Caco-2 (cell line): ENCODE measurements at places on chromosomes 7 and 10. TPM values are rescaled to one million over a fixed set of nuclear protein-coding genes. Genes with fewer than 3 reads are reported as not detected.

The GOLGA7B gene
- 0.21 and 0.36 TPM in 2 replicates for total RNA-seq

The MMD2 gene
- not detected in 2 replicates for total RNA-seq

The VSTM4 gene
- not detected in 2 replicates for total RNA-seq

The ACBD7 gene
- 9.7 and 13.9 TPM in 2 replicates for total RNA-seq

The ADAM8 gene
- total RNA-seq: 13.4 and 16.8 TPM in 2 replicates

The SMARCD3 gene
- 20.2 and 27.8 TPM in 2 replicates for total RNA-seq

The SFRP4 gene
- total RNA-seq: not detected in 2 replicates

DNA sequence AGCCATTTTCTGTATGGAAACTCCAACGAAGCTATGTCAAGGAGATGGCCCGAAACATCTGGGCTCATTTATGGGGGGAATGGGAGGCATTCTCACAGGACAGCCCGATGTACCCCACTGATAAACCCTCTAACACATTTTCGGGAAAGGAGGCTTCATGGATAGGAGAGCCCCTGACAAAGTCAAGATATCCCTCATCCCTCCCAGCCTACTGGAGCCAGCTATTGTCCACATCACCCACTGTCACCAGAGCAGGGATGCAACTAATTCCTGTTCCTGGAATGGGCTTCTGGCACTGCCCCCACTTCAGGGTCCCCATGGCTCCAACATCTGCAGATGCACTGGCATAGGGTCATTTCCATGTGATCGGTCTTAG lies 98.2 kb upstream of the BMPER start:
- no peaks in the 10 kb centered on the region for H3K27me3 ChIP-seq
- H3K36me3 ChIP-seq: no peaks in the 10 kb centered on the region
- H3K4me3 ChIP-seq: no peak overlapping the region
- no peak for DNase-seq
- H3K27ac ChIP-seq: no peak overlapping the region

GRCh38 chr10:89537364-89537763 lies 2.0 kb upstream of the SLC16A12 start:
- H3K27me3 ChIP-seq: no peaks in the 10 kb centered on the region
- no peaks in the 10 kb centered on the region for H3K4me1 ChIP-seq
- no peaks in the 10 kb centered on the region for H3K36me3 ChIP-seq
- H3K4me3 ChIP-seq: no peak overlapping the region

DNA sequence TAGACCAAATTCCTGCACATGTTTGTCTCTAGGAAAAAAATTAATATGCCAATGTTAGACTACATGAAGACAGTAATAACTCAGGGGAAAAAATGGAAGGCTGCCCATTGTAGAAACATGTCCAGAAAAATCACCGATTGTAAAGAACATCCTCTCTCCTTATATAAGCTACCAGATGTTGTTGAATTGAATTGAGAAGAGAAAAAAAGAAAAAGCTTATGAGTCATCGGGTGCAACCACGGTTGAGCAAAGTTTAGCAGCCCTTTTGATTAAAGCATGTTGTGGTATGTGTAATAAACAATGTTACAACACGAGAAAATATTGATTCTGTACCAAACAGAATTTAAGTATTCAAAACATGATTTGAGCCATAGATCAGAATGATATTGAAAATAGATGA lies 102.3 kb upstream of the ARHGAP21 start:
- peak overlapping the region; percentile 20 for H3K4me3 ChIP-seq
- no peak for DNase-seq
- H3K27ac ChIP-seq: no peak overlapping the region
- H3K27me3 ChIP-seq: no peaks in the 10 kb centered on the region
- H3K4me1 ChIP-seq: peaks cover 22% of the 10 kb centered on the region; the same call in 1 of the 2 replicates

DNA sequence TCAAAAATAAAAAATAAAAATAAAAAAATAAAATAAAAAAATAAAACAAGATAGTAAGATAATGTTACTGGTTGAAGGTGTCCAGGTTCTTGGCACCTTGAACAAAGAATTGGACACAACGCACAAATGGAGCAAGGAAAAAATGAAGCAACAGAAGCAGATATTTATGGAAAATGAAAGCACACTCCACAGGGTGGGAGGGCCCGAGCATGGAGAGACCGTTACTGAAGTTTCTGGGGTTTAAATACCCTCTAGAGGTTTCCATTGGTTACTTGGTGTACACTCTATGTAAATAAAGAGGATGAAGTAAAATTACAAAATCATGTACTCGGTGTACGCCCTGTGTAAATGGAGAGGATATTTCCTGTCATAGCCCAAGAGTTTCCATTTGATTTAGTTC lies 15.7 kb upstream of the PFKP start:
- peaks cover 48% of the 10 kb centered on the region for H3K4me1 ChIP-seq
- no peaks in the 10 kb centered on the region for H3K36me3 ChIP-seq
- no peak overlapping the region for H3K27ac ChIP-seq
- no peak for DNase-seq
- H3K27me3 ChIP-seq: no peaks in the 10 kb centered on the region

DNA sequence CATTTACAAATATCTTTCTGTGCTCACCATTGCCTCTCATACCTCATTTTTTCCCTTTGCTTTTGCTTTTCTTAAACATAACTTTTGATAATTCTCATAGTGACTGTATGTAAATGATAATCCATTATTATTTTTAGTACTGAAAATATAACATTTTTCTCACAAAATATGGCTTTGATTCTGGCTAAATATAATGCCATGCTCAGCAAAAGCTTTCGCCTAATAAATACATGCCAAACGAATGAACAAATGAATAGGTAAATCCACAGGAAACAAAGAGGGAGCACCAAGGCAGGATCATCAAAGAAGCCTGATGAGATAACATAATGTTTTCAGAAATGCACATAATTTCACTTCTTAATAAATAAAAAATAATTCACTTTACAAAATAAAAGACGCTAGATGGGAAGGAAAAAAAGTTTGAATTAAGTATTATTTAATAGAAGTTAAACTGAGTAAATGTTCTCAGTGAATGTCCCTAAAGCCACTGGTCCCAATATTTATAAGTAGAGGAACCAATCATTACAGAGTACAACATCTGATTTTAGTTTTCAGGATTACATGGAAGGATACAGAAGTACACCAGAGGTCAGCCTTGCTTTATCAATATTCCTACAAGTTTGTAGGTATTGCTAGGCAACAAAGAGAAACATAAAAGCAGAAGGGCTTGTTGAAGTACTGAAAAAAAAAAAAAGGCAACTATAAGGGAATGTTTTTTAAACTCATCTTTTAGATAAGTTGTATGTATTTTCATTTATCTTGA lies 52.3 kb downstream of the RNLS start:
- DNase-seq: no peak
- no peaks in the 10 kb centered on the region for H3K36me3 ChIP-seq
- H3K4me1 ChIP-seq: no peaks in the 10 kb centered on the region
- H3K27me3 ChIP-seq: no peaks in the 10 kb centered on the region

DNA sequence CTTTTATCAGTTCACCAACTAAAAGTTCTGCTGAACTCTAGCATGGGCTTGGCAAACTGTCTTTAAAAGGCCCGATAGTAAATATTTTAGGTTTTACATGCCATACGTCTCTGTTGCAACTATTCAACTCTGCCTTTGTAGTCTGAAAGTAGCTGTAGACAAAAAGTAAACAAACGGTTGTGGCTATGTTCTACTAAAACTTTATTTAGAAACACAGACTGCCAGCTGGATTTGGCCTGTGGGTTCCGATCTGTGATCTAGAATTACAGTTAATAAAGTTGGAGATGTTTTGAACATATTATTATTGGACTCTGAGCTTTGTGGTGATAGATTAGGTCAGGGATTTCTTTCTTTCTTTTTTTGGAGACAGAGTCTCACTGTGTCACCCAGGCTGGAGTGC lies 33.1 kb downstream of the VPS50 start:
- H3K4me1 ChIP-seq: peaks cover 29% of the 10 kb centered on the region
- H3K27me3 ChIP-seq: no peaks in the 10 kb centered on the region
- H3K4me3 ChIP-seq: no peak overlapping the region

- no peak overlapping the region for H3K4me3 ChIP-seq
- DNase-seq: no peak
- H3K36me3 ChIP-seq: no peaks in the 10 kb centered on the region
- no peaks in the 10 kb centered on the region for H3K27me3 ChIP-seq
Measured at GRCh38 chr10:34647875-34648865, 166.9 kb downstream of the PARD3 start.

DNA sequence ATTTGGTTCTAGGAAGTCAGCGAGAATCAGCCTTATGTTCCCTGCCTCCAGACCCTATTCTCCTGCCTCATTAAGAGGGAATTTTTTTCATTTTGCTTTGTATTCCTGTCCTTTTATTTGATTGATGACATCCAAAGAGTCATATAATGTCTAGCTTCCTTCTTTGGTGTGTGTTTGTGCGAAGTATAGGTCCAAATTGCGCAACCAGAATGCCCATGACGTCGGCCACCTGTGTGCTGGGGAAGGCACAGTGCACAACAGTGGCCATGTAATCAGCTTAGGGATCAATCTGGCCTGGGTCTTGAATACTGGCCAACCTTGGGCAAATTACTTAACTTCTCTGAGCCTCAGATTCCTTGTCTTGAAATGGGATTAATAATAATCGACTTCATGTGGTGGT lies 206.2 kb downstream of the VTI1A start:
- H3K4me3 ChIP-seq: no peak overlapping the region
- H3K36me3 ChIP-seq: no peaks in the 10 kb centered on the region
- H3K4me1 ChIP-seq: peaks cover under 1% of the 10 kb centered on the region; the same call in 1 of the 2 replicates
- H3K27me3 ChIP-seq: no peaks in the 10 kb centered on the region
- DNase-seq: no peak

DNA sequence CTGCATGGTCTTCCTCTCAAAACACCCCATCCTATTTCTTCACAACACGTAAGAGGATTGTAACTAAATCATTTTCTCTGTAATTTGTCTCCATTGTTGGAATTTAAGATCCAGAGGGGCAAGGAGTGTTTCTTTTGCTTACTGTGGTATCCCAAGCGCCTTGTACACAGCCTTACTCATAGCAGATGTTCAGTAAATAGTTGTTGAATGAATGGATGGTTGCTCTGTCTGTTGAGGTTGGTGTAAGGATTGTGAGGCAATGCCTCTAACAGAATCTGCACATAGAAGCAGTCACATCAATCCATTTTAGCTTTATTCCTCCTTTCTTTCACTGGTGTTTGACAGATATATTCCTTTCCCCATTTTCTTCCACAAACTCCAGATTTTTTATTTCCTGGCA lies 90.1 kb downstream of the ZNF365 start:
- DNase-seq: no peak
- H3K36me3 ChIP-seq: no peaks in the 10 kb centered on the region
- H3K4me1 ChIP-seq: no peaks in the 10 kb centered on the region
- peaks cover 2% of the 10 kb centered on the region; the same call in 1 of the 2 replicates for H3K27me3 ChIP-seq
- no peak overlapping the region for H3K27ac ChIP-seq

- no peaks in the 10 kb centered on the region for H3K27me3 ChIP-seq
- H3K4me3 ChIP-seq: no peak overlapping the region
- no peak for DNase-seq
- H3K4me1 ChIP-seq: no peaks in the 10 kb centered on the region
- H3K27ac ChIP-seq: no peak overlapping the region
Measured at GRCh38 chr10:48502791-48503190, 102.1 kb downstream of the ARHGAP22 start.

GRCh38 chr7:139861803-139862202 lies 32.7 kb downstream of the TBXAS1 start:
- no peaks in the 10 kb centered on the region for H3K4me1 ChIP-seq
- no peak for DNase-seq
- no peak overlapping the region for H3K4me3 ChIP-seq
- H3K36me3 ChIP-seq: no peaks in the 10 kb centered on the region

DNA sequence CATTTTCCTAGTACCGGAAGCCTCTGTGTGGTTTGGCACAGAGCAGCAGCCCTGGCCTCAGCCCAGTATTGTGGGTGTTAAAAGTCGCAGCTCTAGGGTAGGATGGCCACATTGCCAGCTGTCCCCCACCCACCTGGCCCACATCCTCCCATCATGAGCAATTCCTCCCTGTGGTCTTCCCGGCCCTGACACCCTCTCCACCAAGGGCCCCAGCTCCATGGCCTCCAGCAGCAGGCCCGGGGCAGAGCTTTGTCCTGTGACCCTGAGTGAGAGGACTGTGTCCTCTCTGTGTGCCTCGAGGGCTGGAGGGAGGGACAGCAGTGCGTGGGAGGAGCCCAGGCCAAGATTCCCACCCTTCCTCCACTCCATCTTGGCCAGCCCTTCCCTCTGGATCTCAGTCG lies 93.7 kb downstream of the MYL10 start:
- no peak overlapping the region for H3K27ac ChIP-seq
- H3K4me3 ChIP-seq: no peak overlapping the region
- no peaks in the 10 kb centered on the region for H3K27me3 ChIP-seq
- H3K36me3 ChIP-seq: no peaks in the 10 kb centered on the region
- no peak for DNase-seq

DNA sequence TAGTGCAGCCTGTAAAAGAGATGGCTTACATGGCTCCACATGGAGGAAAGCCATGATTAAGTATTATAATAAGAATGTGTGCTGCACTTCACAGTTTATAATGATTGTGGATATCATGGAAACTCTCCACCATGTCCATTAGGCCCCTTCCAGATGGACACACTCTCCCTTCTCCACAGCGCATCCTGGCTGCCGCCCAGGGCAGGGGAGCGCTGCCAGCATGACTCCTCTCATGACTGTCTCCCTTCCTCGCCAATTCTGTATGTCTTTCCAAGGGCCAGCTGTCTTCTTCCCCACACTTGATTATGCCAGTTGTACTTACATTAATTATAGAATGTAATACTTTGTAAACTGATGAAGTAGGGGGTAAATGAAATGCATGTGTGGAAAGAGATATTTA lies 259.3 kb upstream of the TMEM72 start:
- H3K27ac ChIP-seq: no peak overlapping the region
- no peak for DNase-seq
- no peaks in the 10 kb centered on the region for H3K4me1 ChIP-seq
- H3K27me3 ChIP-seq: no peaks in the 10 kb centered on the region

GRCh38 chr7:44132039-44132438 lies 8.7 kb upstream of the POLD2 start:
- peaks cover 15% of the 10 kb centered on the region for H3K4me1 ChIP-seq
- H3K36me3 ChIP-seq: no peaks in the 10 kb centered on the region
- H3K27me3 ChIP-seq: no peaks in the 10 kb centered on the region
- H3K4me3 ChIP-seq: no peak overlapping the region
- no peak overlapping the region for H3K27ac ChIP-seq

- H3K27me3 ChIP-seq: no peaks in the 10 kb centered on the region; the same call in 1 of the 2 replicates
- H3K36me3 ChIP-seq: no peaks in the 10 kb centered on the region
- DNase-seq: no peak
- H3K4me3 ChIP-seq: no peak overlapping the region
Measured at GRCh38 chr7:156218544-156219306, 406.5 kb upstream of the SHH start.
